ENCODE measurements at places on chromosomes 4 and X.

GRCh38 chr4:36209941-36210649, 34.2 kb downstream of the ARAP2 start:
- DNase-seq, result no peak

GRCh38 chr4:119284876-119285780, 36.8 kb downstream of the FABP2 start:
- no peak for DNase-seq

GRCh38 chr4:147368948-147369347, 111.9 kb upstream of the EDNRA start:
- no peak for DNase-seq

DNA sequence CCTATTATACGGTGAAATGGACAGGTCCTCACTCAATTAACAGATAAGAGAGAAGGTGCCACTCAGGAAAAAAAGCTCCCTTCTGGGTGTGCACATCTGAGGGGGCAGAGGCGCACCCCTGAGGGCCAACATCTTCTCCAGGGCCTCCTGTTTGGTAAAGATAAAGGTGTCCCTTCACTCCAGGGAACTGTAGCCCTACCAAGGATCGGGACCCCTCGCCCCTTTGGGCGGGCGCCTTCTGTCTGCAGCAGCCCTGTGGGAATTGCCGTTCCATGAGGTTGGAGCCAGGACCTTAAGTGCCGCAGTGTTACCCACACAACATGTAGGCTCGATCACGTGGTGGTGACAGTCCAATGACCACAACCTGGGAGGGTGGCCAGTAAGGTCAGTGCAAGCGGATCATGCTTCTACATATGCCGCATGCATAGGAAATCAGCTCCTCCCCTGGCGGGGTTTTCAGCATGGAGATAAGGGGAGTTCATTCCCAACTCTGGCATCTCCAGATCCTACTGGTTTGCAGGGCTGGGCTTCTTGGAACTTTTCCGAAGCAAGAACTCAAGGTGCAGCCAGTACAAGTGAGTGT, 253.3 kb downstream of the EVC2 start:
- DNase-seq, result no peak

DNA sequence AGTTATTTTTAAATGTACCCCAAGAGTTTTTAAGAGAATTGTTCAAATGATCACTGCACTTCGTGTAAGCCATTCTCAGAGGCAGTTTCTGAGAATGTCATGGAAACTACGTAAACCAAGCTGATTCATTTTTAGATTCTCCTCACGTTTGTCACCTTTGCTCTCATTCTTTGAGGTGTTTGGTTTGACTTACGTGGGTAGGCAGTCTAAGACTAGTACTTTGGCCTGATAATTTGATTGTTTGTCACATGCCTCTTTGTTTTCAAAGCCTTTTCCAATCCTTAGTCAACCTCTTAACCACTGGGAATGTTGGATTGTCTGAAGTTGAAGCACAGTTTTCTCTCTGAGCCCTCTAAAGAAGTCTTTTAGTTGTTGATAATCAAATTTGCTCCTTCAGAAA, 10.5 kb downstream of the SEPTIN11 start:
- peak; percentile 47 for DNase-seq

- DNase-seq, result no peak
Observed at GRCh38 chrX:140505421-140506337, 810 bp upstream of the SOX3 start.

- DNase-seq, result no peak
Observed at GRCh38 chr4:7461230-7461629, 26.5 kb upstream of the PSAPL1 start.

GRCh38 chr4:79673377-79673776, 265.3 kb upstream of the GK2 start:
- no peak for DNase-seq

DNA sequence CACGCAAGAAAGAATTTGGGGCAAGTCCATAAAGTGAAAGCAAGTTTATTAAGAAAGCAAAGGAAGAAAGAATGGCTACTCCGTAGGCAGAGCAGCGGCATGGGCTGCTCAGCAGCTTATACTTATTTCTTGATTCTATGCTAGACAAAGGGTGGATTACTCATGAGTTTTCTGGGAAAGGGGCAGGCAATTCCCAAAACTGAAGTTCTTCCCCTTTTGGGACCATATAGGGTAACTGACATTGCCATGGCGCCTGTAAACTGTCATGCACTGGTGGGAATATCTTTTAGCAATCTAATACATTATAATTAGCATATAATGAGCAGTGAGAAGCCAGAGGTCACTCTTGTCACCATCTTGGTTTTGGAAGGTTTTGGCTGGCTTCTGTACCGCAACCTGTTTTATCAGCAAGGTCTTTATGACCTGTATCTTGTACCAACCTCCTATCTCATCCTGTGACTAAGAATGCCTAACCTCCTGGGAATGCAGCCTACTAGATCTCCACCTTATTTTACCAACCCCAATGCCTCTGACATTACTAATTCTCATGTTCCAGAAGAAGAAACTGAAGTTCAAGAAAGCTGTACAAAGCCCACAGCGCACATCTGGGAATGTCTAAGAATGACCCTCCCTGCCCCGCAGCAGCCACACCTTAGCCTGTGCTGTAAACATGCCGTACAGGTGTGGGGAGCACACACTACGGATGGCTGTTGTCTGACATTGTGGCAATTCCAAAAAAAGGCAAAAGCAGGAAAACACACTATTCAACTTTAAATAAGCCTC, 18.6 kb downstream of the RXFP1 start:
- DNase-seq, result no peak

DNA sequence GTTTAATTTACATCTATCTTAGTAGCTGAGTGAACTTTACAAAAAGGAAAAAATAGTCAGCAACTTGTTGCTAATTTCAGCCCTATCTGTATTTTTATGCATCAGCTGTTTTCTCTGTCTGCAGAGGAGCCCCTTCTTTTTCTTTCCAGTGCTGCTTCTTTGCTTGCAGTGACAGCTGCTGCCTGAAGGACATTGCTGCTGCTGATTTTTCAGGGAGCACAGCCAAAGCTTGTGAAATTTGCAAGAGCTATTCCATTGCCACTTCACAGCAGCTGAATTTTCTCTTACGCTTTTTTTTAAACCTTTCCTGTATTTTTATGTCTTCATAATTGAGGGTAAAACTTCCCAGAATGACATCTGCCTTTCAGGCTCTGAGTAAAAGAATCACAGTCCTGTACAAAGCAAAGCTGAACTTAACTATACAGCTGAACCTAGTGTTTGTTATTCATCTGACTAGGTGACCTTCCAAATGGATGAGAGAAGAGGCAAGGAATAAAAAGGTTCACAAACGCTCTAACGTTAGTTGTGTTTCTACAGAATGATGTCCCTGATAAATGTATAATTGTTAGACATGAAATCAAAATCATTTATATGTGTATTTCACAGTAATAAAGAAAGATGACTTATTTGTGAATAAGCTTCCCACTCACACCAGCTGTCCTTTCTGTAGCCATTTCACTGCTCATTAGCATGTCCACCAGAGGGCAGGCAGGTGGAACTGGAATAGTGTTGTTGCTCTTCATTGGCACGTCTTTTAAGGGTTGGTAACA, 541.4 kb downstream of the ADGRL3 start:
- no peak for DNase-seq

GRCh38 chr4:114603497-114603896, 4.9 kb downstream of the UGT8 start:
- DNase-seq, result no peak
